ENCODE measurements at places on chromosomes 3 and 15. TPM values are rescaled to one million over a fixed set of nuclear protein-coding genes. Genes with fewer than 3 reads are reported as not detected.
A peak's percentile ranks its signal among the peaks of the same experiment; 100 is the strongest.

GRCh38 chr3:188918093-188918492 lies 253.7 kb upstream of the TPRG1 start:
- DNase-seq = no peak

- DNase-seq = no peak
Measured at GRCh38 chr15:60726576-60726975, 247.6 kb upstream of the ICE2 start.

DNA sequence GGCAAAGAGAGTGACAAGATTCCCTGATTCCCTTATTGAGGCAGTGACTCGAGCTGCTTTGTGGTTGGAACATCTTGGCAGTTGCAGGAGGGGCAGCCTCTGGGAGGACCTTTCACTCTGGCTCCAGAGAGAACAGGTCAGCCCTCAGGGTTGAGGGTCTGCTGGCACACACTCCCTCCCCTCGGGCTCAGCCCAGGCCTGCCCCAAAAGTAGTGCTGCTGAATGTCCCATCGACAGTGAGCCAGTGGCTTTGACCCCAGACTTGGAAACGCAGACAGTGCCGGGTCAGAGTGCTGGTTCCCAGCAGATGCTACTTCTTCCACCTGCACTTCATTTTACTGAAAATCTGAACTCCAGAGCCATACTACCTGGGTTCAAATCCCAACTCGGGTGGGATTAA lies 25.6 kb upstream of the ATP2B2 start:
- no peak for DNase-seq

GRCh38 chr3:22089284-22089683 lies 338.3 kb upstream of the ZNF385D start:
- DNase-seq = no peak

DNA sequence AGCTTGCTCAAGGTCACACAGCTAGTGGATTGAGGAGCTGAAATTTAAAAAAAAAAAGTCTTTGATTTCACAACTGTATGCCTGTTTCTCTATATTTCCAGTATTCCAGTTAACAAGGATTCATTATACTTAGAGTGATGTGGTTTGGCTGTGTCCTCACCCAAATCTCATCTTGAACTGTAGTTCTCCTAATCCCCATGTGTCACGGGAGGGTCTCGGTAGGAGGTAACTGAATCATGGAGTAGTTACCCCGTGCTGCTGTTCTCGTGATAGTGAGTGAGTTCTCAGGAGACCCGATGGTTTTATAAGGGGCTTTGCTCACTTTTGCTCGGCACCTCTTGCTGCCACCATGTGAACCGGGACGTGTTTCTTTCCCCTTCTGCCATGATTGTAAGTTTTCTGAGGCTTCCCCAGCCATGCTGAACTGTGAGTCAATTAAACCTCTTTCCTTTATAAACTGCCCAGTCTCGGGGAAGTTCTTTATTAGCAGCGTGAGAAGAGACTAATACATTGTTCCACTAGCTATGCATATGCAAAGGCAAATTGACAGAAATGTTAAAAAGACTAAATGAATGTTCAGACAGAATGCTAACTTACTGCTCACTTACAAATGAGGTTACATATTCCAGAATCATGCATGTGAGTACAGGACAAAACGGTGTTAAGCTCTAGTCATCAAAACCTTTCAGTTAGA lies 1101.9 kb downstream of the ROBO1 start:
- DNase-seq = no peak

- DNase-seq = no peak
Measured at GRCh38 chr3:158846803-158847451, 45.1 kb downstream of the MFSD1 start.

- DNase-seq = no peak
Measured at GRCh38 chr3:124859025-124859424, 28.1 kb downstream of the ITGB5 start.

DNA sequence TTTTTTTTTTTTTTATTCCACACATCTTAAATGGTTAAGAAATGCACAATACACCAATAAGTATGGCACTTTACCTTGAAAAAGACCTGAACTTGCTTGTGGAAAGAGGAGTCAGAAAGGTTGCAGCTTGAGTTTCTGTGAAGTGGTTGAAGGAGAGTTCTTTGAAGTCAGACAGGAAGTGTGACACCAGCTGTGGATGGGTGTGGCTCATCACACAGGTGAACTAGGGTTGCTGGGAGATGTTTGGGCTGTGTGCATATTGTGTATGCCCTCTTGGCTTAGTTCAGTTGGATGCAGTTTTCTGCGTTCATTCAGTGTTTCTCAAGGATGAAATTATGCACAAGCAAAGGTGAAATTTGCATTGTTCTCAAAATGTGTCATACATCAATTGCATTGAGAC lies 6.3 kb downstream of the AEN start:
- peak; percentile 88 for DNase-seq

GRCh38 chr3:128266453-128266852 lies 113.2 kb downstream of the EEFSEC start:
- no peak for DNase-seq

- DNase-seq = no peak
Measured at GRCh38 chr3:177823701-177824189, 626.5 kb upstream of the TBL1XR1 start.

- no peak for DNase-seq
Measured at GRCh38 chr3:147267434-147267833, 138.9 kb downstream of the ZIC4 start.

GRCh38 chr15:20358066-20358778 lies 183.4 kb downstream of the GOLGA6L6 start:
- no peak for DNase-seq

GRCh38 chr15:77032052-77032646 lies 37.2 kb downstream of the PSTPIP1 start:
- DNase-seq = no peak

DNA sequence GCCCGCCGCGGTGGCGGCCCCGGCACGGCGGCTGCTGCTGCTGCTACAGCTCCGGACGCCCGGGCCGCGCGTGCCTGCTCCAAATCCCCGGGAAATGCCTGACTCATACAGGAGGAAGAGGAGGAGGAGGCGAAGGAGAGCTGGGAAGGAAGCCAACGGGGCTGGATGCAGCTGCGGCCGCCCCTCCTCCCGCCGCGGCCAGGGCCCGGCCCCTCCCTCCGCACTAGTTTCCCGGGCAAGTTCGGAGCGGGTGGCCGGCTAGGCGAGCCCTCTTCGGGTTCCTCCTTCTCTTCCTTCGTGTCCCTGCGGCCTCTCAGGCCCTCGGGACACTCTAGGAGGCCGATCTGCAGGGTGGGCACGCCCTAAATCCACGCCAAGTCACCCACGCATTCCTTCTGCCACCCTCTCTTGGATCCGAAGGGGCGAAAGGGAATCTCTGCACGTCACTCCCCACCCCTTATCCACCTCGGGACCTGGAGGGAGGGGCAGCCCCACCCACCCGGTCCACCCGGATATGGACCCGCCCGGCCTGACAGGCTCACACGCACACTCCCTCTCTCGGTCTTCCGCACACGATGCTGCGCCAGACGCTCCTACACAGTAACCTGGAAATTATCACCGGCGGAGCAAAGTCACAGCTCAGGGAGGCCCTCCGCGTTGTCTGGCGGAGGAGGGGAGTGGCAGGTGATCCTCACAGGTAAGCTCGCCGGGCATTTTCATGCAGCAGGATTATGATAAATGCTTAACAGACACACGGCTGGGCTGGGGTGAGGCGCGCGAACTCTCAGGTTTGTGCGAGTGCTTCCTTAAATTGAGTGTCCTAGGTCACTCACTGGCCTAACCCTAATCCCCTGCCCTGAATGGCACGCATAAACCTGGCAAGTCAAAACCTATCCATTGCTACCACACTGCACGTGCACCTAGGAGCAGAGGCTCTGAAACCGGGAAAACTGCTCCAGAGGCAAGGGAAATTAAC lies at the start of the genes OSBPL10 and ZNF860:
Gene OSBPL10 (minus strand): TSS at position 57 of the 976 bp plus-strand sequence. CDS start 83 bp downstream, outside the sequence.
Gene ZNF860 (plus strand): TSS at position 545 of the 976 bp plus-strand sequence. CDS start 7,330 bp downstream, outside the sequence.
- peak; percentile 27 for DNase-seq

GRCh38 chr3:8864402-8865350 lies 95.3 kb upstream of the OXTR start:
- no peak for DNase-seq

GRCh38 chr3:19901337-19901736 lies 32.7 kb downstream of the EFHB start:
- DNase-seq = no peak

- peak; percentile 48 for DNase-seq
Measured at GRCh38 chr3:184145111-184145524, 10.0 kb downstream of the EIF2B5 start.

ADIPOQ gene
- total RNA-seq = not detected

NAALADL2 gene
- 0.47 TPM for total RNA-seq

GCNT3 gene
- total RNA-seq = not detected

FEZF2 gene
- not detected for total RNA-seq

All from activated CD8-positive, alpha-beta T cell treated with anti-CD3 and anti-CD28 coated beads, Interleukin-2, amount 10 ng/mL, durations not matched to agents 7 days and 5 days (primary cell).